ENCODE measurements at places on chromosomes 2 and 18. TPM values are rescaled to one million over a fixed set of nuclear protein-coding genes. Genes with fewer than 3 reads are reported as not detected.
A peak's percentile ranks its signal among the peaks of the same experiment; 100 is the strongest.

- H3K36me3 ChIP-seq = no peaks in the 10 kb centered on the region
- no peak overlapping the region for H3K4me3 ChIP-seq
- no peaks in the 10 kb centered on the region for H3K27me3 ChIP-seq
- H3K27ac ChIP-seq = no peak overlapping the region
Measured at GRCh38 chr18:60038731-60039130, 138.9 kb downstream of the PMAIP1 start.

- H3K27me3 ChIP-seq = no peaks in the 10 kb centered on the region
- peak; percentile 92 for DNase-seq
- peak overlapping the region; percentile 95 for H3K27ac ChIP-seq
- peak overlapping the region; percentile 78 for H3K4me3 ChIP-seq
- H3K36me3 ChIP-seq = no peaks in the 10 kb centered on the region
- peaks cover 16% of the 10 kb centered on the region for H3K4me1 ChIP-seq
Measured at GRCh38 chr2:158457826-158458616, 1.3 kb downstream of the PKP4 start.

GRCh38 chr2:207515671-207516070, 14.1 kb upstream of the CREB1 start:
- no peak overlapping the region for H3K4me3 ChIP-seq
- no peaks in the 10 kb centered on the region for H3K27me3 ChIP-seq
- no peak overlapping the region for H3K27ac ChIP-seq
- no peaks in the 10 kb centered on the region for H3K4me1 ChIP-seq
- H3K36me3 ChIP-seq = no peaks in the 10 kb centered on the region

DNA sequence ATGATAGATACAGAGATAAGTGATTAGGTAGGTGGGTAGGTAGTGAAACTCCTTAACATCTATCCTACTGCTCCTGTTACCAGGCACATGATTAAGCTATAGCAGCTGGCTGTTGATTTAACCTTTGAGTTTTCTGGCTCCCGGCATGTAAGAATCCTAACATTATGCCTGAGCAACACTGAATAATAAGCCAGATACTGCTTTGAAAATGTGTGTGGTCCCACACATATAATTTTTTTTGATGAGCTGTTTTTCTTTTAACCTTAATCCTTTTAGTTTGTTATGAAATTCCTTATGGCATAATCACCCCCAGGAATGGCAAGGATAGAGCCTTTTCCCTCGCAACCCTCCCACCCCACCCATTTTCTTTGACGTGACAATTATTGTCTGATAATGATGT, 104.2 kb upstream of the NEUROD1 start:
- no peaks in the 10 kb centered on the region for H3K27me3 ChIP-seq
- peaks cover 20% of the 10 kb centered on the region for H3K4me1 ChIP-seq
- no peak overlapping the region for H3K27ac ChIP-seq
- no peaks in the 10 kb centered on the region for H3K36me3 ChIP-seq

- no peaks in the 10 kb centered on the region for H3K36me3 ChIP-seq
- DNase-seq = no peak
- H3K4me1 ChIP-seq = no peaks in the 10 kb centered on the region
- no peaks in the 10 kb centered on the region for H3K27me3 ChIP-seq
- no peak overlapping the region for H3K27ac ChIP-seq
Measured at GRCh38 chr2:170092436-170093060, 85.4 kb upstream of the MYO3B start.

DNA sequence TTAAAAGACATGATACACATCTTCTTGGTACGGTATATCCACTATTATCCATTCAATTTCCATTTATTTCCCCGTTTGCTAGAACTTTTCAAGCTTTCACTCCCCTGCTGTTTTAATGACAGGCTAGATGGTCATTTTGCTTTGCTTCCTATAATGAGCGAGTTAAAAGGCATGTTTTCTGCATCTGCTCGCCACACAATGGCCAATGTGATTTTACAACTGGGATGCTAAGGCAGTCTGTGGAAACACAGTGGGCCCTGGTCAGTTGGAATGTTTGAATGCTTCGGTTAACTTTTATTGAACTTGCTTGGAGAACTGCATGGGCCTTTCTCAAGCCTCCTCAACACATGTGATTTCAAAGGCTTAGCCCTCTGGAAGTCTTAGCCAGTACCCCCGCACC, 48.4 kb upstream of the TNP1 start:
- H3K4me1 ChIP-seq = no peaks in the 10 kb centered on the region
- no peak overlapping the region for H3K4me3 ChIP-seq
- H3K27ac ChIP-seq = no peak overlapping the region
- DNase-seq = no peak
- no peaks in the 10 kb centered on the region for H3K36me3 ChIP-seq

DNA sequence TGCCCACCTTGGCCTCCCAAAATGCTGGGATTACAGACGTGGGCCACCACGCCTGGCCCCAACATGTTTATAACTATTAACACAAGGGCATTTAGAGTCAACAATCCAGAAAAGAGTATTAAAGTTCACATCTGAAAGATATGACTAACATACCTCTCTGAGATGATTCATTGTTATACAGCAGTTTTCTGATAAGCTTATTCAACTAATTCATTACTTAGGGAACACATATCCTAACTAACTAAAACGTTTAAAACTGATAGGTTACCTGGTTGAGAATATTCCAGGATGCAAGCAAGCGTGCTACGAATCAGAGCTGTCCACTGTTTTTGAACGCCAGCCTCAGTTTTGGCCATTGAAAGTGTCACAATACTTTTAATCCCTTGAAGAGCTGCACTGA, 34.0 kb upstream of the STRN start:
- H3K27me3 ChIP-seq = no peaks in the 10 kb centered on the region
- H3K4me1 ChIP-seq = peaks cover 2% of the 10 kb centered on the region
- H3K4me3 ChIP-seq = no peak overlapping the region
- peak; percentile 82 for DNase-seq
- peaks cover 5% of the 10 kb centered on the region for H3K36me3 ChIP-seq
- peak overlapping the region; percentile 36 for H3K27ac ChIP-seq

GRCh38 chr18:49728542-49728941, 84.8 kb downstream of the ACAA2 start:
- DNase-seq = peak; percentile 61
- H3K4me1 ChIP-seq = peaks cover 62% of the 10 kb centered on the region

- DNase-seq = no peak
- no peak overlapping the region for H3K27ac ChIP-seq
- H3K4me1 ChIP-seq = no peaks in the 10 kb centered on the region
Measured at GRCh38 chr2:212170382-212170781, 368.2 kb downstream of the ERBB4 start.

GRCh38 chr2:206477296-206477695, 34.0 kb downstream of the ADAM23 start:
- DNase-seq = no peak
- H3K27ac ChIP-seq = no peak overlapping the region
- no peaks in the 10 kb centered on the region for H3K27me3 ChIP-seq
- no peaks in the 10 kb centered on the region for H3K4me1 ChIP-seq
- H3K4me3 ChIP-seq = no peak overlapping the region

- H3K4me1 ChIP-seq = peaks cover 6% of the 10 kb centered on the region
- no peak for DNase-seq
- H3K36me3 ChIP-seq = no peaks in the 10 kb centered on the region
- no peak overlapping the region for H3K4me3 ChIP-seq
- no peak overlapping the region for H3K27ac ChIP-seq
Measured at GRCh38 chr18:67513280-67513679, 3.2 kb downstream of the DSEL start.

GRCh38 chr18:23105581-23106219, 29.6 kb upstream of the CABLES1 start:
- no peak overlapping the region for H3K4me3 ChIP-seq
- peak; percentile 31 for DNase-seq
- H3K4me1 ChIP-seq = no peaks in the 10 kb centered on the region
- no peaks in the 10 kb centered on the region for H3K27me3 ChIP-seq
- H3K36me3 ChIP-seq = no peaks in the 10 kb centered on the region

GRCh38 chr2:62300925-62301324, 105.0 kb downstream of the B3GNT2 start:
- no peak overlapping the region for H3K4me3 ChIP-seq
- DNase-seq = no peak
- no peaks in the 10 kb centered on the region for H3K27me3 ChIP-seq
- H3K4me1 ChIP-seq = peaks cover 15% of the 10 kb centered on the region
- H3K27ac ChIP-seq = no peak overlapping the region
- H3K36me3 ChIP-seq = no peaks in the 10 kb centered on the region

DNA sequence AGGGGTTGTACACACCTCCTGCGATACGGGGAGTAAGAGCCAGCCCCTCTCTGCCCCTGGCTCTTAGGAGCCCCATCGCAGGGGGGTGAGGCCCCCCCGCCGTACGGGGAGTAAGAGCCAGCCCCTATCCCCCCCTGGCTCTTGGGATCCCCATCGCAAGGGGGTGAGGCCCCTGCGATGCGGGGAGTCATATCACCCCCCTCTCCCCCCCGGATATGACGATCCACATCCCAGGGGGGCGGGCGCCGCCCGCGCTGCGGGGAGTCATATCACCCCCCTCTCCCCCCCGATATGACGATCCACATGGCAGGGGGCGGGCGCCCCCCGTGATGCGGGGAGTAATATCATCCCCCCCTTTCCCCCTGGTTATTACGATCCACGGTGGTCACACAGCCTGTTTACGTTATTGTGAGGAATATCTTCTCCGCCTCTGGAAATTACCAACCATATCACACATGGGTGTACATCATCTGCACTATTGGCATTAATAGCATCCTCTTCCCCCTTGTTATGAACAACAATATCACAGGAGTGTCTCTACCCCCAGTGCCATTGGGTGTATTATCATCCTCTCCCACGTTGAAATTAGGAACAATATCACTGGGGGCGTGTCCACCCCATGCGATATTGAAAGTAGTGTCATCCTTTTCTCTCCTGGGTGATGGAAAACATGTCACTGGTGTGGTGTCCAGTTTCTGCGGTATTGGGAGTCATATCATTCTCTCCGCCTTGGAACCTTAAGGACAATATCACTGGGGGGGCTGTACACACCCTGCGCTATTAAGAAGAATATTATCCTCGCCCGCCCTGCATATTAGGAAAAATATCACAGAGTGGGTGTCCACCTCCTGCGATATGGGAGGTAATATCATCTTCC, 24.7 kb upstream of the NAGK start:
- no peaks in the 10 kb centered on the region for H3K4me1 ChIP-seq
- DNase-seq = no peak
- H3K27me3 ChIP-seq = peaks cover 2% of the 10 kb centered on the region

GRCh38 chr18:42446195-42446594, 491.2 kb downstream of the PIK3C3 start:
- H3K27me3 ChIP-seq = no peaks in the 10 kb centered on the region
- no peak for DNase-seq
- no peaks in the 10 kb centered on the region for H3K4me1 ChIP-seq
- no peak overlapping the region for H3K4me3 ChIP-seq
- no peaks in the 10 kb centered on the region for H3K36me3 ChIP-seq
- no peak overlapping the region for H3K27ac ChIP-seq

- no peaks in the 10 kb centered on the region for H3K27me3 ChIP-seq
- H3K4me1 ChIP-seq = no peaks in the 10 kb centered on the region
- no peak overlapping the region for H3K27ac ChIP-seq
- H3K36me3 ChIP-seq = no peaks in the 10 kb centered on the region
- no peak overlapping the region for H3K4me3 ChIP-seq
Measured at GRCh38 chr2:65820454-65820853, 388.1 kb upstream of the SPRED2 start.

ALPG gene
- 0.01 TPM for polyA plus RNA-seq

HOXD10 gene
- polyA plus RNA-seq = not detected

LHCGR gene
- not detected for polyA plus RNA-seq

CPO gene
- 3.9 TPM for polyA plus RNA-seq

CIB4 gene
- polyA plus RNA-seq = not detected

PCARE gene
- polyA plus RNA-seq = not detected

ST8SIA3 gene
- polyA plus RNA-seq = not detected

RIT2 gene
- not detected for polyA plus RNA-seq

ATP8B1 gene
- 57.1 TPM for polyA plus RNA-seq

FIGLA gene
- polyA plus RNA-seq = not detected

POU3F3 gene
- polyA plus RNA-seq = 0.04 TPM

Data from small intestine (tissue), 16 donors.